ENCODE measurements at places on chromosomes 16 and 17. TPM values are rescaled to one million over a fixed set of nuclear protein-coding genes. Genes with fewer than 3 reads are reported as not detected.

DNA sequence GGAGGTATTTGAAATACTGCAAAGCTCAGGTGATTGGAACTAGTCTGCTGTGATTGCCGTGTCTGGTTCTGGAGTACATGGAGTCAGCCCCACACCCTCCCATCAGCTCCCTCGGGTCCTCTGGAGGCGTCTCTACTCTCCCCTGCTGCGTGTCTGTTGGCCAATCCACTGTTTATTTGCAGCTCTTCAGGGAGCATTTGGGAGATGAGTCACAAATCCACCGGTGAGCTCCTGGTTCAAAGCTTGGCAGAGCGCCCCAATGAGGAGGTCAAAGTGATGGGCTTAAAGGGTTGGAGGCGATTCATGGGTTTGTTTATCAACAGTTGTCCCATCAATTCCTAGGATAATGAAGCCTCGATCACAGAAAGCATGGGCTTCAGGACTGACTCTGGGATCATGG lies 14.6 kb downstream of the CALB2 start:
- no peak for DNase-seq

Gene PRSS36
- 5.7 TPM for total RNA-seq

Gene CLDN7
- 6.3 TPM for total RNA-seq

- peak; percentile 59 for DNase-seq
Measured at GRCh38 chr17:49779739-49780231, 8.7 kb upstream of the KAT7 start.

GRCh38 chr17:1920948-1921351 lies 91.1 kb downstream of the RPA1 start:
- DNase-seq, result no peak

- no peak for DNase-seq
Measured at GRCh38 chr16:68839831-68840230, 3.5 kb upstream of the TANGO6 start.

Gene SHCBP1
- 11.1 TPM for total RNA-seq

DNA sequence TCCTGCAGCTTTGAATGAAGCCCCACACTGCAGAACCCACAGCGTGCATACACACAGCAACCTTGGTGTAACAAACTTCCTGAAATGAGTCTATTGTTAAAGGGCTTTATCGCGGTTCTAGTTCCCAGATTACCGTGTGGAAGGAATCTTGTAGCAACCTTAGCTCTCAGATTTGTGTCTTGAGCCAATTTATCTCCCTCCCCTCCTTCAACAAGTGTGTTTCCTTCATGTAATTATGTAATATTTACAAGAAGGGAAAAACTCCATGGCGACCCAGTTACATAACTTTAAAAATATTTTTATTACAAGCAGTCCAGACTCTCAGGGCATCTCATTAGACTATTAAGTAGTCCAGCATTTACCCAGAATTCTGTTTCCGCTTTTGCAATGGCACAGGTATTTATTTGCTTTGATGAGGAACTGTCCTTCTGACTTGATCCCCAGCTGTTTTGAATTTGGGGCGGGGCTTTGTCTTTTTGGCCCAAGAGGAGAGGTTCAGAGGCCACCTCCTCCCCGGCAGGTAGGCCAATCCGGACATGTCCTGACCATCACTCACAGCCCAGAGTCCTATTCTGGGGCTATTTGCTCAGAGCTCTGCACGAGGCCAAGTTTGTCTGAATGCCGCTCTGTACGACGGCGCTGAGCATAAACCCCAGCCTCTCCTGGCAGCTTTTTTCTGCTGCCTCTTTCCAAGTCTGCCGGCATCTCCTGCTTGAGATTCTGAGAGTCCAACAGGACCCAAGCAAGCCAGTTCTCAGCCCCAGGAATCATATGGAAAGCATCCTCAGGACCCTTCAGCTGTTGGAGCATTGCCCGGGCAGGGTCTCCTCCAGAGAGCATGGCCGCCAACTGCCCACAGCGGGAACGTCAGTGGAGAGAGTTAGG lies 35.6 kb downstream of the CLEC16A start:
- DNase-seq, result no peak

DNA sequence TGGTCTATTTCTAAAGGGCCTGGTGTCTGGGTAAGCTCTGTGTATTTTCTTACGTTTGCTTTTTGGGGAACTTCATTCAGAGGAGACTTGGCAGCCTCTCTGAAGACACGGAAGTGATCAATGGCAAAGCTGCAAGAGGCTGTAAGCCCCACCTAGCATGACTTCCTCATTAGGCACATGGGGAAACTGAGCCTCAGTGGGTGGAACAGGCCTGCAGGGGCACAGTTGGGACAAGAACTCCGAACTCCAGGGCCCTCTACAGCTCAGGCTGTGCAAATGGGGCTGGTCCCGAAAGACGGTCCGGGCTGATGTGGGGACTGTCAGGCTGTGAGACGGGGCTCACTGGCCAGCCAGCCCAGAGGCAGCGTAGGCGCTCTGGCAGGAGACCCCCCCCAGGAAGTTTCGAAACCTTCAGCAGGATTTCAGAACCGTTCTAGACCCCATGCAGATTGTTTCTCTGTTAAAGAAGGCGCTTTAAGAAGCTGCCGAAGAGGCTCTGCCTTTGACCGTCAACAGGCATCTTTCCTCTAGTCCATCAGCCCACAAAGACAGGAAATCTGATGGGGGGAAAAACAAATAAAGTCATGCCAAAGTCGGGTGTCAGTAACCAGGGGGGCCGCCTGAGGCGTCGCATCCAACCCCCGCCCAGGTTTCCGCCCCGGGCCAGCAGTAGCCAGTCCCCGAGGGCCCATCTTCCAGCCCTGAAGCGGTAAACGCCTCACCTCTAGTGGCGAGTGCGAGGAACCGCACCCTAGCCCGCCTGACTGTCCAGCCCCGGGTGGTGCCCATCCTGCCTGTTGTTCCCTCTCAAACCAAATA lies 79.8 kb upstream of the TBC1D3K start:
- DNase-seq, result peak; percentile 6

GRCh38 chr16:25713785-25714570 lies 22.2 kb downstream of the HS3ST4 start:
- no peak for DNase-seq

- no peak for DNase-seq
Measured at GRCh38 chr16:19185510-19185851, 17.4 kb downstream of the SYT17 start.

Gene TBX2
- 2.1 TPM for total RNA-seq

DNA sequence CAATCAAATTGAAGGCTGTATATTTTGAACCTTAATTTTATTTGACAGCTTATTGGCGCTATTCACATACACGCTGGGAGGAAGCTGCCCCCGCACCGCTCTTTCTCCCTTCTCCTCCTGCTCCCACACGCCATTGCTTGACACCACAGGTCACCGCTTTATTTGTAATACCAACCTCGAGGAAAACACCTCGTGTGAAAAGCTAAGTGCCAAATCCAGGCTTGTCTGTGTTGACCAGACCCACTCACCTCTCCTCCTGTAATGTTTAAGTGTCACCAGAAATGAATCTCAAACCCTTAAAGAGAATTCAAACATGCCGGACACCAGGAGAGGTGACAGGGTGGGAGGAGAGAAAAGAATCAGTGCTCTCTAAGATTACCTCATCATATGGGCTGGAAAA lies 331.4 kb downstream of the GRIN2A start:
- DNase-seq, result no peak

Gene CHD9NB
- 0.42 TPM for total RNA-seq

Gene GDPD1
- 4.5 TPM for total RNA-seq

DNA sequence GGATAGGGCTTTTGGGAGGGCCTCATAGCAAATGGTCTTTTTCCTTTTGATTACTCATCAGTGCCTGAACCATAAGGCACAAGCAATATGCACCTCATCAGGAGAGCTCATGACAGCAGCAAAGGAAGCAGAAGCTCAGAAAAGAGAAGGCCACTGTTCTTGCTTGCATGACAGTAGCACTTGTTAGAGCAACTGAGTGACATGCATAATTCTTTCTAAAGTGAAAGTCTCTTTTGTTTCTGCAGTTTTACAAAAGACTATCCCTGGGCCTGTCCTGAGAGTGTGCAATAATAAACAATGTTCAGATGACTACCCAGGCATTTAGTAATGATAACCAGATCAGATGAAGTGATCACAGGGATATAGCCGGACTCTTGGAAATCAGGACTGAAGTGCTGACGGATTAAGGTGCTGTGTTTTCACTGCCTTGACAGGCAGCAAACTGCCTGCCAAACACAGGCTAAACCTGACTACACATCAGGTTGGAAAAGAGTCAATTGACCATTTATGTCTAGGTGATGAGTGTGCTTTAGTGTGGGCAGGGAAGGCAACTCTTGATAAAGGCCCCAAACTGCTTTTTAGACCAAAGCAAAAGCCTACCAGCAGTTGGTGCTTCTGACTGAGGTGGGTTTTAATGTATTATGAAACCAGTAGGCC lies 1860.3 kb downstream of the TP53TG3F start:
- no peak for DNase-seq

DNA sequence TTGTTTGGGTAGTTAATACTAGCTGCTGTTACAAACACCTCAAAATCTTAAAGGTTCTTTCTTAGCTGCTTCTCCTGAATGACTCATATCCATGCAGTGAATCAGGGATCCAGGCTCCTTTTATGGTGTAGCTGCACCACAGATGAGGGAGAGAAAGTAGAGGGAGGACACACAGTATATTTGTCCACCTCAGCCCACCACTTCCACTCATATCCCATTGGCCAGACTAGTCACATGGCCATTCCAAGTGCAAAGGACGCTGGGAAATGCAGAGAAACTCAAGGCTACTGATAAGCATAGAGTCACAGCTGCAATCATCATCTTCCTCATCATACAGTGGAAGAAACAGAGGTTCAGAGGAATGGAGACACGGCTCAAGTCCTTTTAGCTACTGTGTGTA lies 63.8 kb downstream of the GSG1L start:
- no peak for DNase-seq

Gene ADAP2
- 8.1 TPM for total RNA-seq

- no peak for DNase-seq
Measured at GRCh38 chr16:19522397-19522732, 467 bp upstream of the GDE1 start.

- no peak for DNase-seq
Measured at GRCh38 chr17:34532281-34533065, 46.9 kb upstream of the TMEM132E start.

DNA sequence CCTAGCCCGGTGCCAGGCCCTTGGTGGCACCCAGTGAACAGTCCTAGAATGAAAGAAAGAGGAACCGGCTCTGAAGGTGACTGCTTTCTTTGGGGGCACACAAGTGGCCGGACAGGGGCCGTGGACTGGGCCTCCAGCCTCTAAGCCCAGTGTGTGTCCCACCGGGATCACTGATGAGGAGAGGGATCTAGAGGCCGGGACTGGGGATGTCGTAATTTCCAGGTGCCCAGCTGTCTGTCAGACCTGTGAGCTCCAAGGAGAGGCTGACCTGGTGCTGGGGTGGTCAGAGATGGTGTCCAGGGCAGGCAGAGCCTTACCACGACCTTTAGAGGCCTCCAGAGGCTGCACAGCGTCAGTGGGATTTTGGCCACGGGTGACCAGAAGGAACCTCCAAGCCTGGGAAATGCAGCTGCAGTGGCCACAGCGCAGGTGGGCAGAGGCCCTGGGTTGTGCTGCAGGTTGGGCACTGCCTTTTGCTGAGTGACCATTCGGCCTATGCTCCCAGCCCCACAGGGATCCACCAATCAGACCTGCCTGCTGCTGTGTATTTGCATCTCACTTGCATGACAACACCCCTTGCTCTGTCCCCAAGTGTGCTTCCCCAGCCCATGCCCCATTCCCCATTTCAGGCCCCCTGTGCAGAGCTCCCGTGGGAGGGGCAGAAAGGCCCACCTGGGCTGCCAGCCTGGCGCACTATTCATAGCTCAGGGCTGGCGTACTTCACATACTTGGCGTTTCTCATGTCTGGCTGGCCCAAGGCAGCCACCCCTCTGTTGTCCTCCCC lies 12.5 kb downstream of the ARHGAP23 start:
- no peak for DNase-seq

GRCh38 chr17:46109603-46110189 lies 83.5 kb downstream of the KANSL1 start:
- no peak for DNase-seq

Gene ACE
- total RNA-seq, result 0.28 TPM

- DNase-seq, result no peak
Measured at GRCh38 chr16:83609178-83609577, 198.6 kb upstream of the HSBP1 start.

DNA sequence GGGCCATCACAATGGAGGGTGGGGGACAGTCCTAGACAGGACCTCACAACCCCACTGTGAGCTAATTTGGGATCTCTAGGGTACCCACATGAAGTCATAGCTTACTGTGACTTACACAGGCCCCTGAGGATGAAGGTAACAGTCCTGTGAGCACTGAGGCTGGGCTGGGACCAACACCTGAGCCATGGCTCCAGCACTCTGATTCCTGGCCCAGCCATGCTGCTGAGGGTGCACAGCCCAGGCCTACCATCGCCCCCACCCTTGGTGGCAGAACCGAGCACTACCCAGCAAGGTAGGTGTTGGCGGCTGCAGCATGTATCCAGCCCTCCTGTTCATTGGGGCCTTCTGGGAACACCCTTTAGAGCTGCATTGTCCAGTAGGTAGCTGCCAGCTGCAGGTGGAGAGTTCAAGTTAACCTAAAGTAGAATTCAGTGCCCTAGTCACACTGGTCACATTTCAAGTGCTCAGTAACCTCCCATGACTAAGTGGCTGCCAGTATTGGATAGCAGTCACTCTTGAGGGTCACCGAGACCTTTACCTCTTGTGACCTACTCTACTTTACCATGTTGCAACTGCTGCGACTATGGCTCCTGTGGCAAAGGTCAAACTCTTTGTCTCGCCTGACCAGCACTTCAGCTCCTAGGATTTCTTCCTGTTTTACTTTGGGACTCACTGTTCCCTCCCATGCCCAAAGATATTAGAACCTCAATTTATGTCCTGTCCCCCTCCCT lies 11.6 kb downstream of the AKAP1 start:
- no peak for DNase-seq

DNA sequence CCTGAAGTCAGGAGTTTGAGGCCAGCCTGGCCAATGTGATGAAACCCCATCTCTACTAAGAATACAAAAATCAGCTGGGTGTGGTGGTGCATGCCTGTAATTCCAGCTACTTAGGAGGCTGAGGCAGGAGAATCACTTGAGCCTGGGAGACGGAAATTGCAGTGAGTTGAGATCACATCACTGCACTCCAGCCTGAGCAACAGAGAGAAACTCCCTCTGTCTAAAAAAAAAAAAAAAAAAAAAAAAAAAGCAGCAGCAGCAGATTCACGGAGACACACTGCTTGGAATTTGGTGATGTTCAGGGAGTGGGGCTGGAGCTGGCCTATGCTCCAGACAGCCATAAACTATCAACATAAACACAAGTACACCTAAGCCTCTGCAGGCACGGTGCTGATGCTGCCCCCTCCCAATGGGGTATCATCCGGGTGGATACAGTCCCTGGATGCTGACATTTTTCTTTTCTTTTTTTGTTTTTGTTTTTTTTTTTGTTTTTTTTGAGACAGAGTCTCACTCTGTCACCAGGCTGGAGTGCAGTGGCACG lies 39.6 kb upstream of the RHOT1 start:
- DNase-seq, result no peak

DNA sequence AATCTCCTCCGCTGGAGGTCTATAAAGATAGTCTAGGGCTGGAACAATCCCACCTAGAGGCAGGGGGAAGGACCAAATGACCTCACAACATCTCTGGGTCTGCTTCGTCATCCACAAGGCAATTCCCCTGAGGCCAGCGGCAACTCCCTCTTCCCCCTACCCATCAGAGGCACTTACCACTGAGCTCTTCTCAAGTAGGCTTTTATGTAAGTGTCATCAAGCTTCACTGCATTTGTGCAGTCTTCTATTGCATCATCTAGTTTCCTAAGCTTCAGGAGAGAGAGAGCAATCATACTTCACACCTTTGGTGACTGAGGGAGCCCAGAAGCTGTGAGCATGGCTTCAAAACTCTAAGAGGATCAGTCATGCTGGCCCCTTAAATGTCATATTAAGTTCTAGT lies 21.0 kb downstream of the CNP start:
- no peak for DNase-seq

Gene CTRB2
- not detected for total RNA-seq

Measured in thymus (tissue), 14 donors.